ENCODE measurements at places on chromosomes 6 and 20.

- no peak for DNase-seq
Observed at GRCh38 chr6:46220352-46221221, 49.8 kb upstream of the ENPP5 start.

GRCh38 chr6:133550026-133550425 lies 308.9 kb downstream of the EYA4 start:
- DNase-seq: no peak

DNA sequence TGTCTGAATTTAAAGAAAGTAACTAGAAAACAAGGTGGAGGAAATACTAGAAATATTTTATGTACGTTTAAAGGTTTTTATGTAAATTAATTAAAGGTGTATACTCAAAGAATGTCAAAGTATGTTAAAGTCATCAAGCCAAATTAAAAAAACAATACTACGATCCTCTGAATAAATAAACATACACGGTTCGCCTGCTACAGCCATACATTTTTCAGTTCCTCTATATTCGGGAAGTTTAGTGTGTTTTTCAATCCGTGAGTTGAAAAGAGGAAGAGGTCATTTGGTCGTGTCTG lies 626 bp downstream of the STX7 start:
- no peak for DNase-seq

- no peak for DNase-seq
Observed at GRCh38 chr6:147759536-147759935, 251.0 kb downstream of the SAMD5 start.

GRCh38 chr20:64265201-64265600 lies 9.7 kb downstream of the PCMTD2 start:
- no peak for DNase-seq

DNA sequence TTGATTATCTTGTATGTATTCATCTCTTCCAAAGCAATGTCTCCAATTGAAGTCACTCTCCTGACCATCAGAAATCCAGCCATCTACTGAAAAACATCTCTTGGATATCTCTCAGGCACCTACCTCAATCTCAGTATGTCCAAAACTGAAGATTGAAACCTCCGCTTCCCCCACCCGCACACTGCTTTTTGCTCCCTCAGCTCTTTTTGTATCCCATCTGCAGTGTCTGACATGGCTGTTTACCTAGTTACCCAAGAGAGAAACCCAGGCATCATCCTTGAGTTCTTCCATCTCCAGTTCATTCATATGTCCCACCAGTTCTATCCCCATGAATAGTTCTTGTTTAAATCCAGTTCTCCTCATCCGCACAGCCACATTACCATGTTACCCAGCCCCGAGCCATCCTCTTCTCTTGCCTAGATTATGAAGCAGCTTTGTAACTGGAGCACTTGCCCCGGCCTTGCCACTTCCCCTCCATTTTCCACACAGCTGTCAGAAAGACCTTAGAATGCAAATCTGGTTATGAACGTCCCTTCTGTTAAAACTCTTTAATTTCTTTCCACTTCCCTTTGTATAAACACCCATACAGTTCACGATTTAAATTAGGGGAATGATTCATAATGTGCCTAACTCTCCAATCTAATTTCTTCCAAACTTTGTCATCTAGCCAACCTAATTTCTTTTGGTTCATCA lies 40.5 kb upstream of the GCLC start:
- DNase-seq: no peak

DNA sequence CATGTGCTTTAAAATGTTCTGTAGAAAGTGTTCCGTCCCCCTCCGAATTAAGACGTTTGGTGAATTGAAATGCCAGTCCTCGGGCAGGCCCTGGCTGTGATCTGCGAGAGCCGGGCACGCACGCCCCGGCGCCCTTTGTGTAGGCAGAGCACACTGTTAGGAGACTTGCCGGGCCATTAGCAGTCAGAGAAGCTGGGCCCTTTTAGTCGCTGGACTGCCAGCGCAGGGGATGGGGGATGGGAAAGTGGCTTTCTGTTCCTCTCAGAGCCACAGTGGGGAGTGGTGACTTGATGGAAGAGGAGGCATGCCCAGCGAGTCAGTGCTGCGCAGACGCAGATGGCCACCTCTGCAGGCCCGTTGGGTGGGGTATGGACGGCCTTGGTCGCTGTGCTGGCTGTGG lies 2.2 kb downstream of the PPP1R3G start:
- DNase-seq: no peak

DNA sequence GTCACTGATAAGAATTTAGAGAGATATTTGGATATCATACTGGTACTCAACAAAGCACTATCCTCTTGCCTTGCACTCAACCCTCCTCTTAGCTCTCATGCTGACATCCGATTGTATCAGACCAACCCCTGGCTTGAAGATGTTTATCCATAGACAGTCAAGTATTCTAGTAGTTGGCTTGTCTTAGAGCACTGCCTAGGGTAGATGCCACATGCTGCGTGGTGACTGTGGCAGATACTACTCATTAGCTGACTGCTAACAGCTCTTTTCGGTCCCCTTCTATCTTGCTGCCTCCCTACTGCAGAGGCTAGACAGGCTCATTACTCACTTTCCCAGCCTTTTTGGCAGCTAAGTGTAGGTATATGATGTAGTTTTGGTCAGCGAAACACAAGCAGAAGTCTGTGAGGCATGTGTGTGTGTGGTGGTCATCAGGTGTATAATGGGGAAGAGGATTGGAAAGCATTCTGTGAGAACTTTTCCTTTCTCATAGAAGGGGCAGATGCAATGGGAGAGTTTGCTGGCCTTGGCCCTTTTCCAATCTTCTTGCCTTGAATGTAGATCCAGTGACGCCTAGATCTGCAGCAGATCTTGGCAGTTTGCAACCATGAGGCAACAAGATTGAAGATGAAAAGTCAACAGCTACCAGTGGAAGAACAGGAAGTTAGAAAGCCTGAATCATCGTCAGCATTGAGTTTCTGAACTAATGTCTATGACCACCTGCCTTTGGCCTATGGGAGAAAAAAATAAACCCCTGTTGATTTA lies 4.4 kb upstream of the IFNGR1 start:
- no peak for DNase-seq

- DNase-seq: no peak
Observed at GRCh38 chr20:23770384-23770783, 19.6 kb upstream of the CST1 start.
